Activated naive CD4-positive, alpha-beta T cell (primary cell): ENCODE measurements at places on chromosomes 6 and 20.

- DNase-seq: no peak
These were observed 249.6 kb downstream of the TSHZ2 start for GRCh38 chr20:53221731-53222130.

GRCh38 chr6:16800341-16800740 lies 39.1 kb upstream of the ATXN1 start:
- DNase-seq: no peak

- DNase-seq: no peak
These were observed 165.6 kb downstream of the BTBD3 start for GRCh38 chr20:12083269-12083668.

GRCh38 chr20:37901654-37902503 lies 1.0 kb upstream of the VSTM2L start:
- no peak for DNase-seq

DNA sequence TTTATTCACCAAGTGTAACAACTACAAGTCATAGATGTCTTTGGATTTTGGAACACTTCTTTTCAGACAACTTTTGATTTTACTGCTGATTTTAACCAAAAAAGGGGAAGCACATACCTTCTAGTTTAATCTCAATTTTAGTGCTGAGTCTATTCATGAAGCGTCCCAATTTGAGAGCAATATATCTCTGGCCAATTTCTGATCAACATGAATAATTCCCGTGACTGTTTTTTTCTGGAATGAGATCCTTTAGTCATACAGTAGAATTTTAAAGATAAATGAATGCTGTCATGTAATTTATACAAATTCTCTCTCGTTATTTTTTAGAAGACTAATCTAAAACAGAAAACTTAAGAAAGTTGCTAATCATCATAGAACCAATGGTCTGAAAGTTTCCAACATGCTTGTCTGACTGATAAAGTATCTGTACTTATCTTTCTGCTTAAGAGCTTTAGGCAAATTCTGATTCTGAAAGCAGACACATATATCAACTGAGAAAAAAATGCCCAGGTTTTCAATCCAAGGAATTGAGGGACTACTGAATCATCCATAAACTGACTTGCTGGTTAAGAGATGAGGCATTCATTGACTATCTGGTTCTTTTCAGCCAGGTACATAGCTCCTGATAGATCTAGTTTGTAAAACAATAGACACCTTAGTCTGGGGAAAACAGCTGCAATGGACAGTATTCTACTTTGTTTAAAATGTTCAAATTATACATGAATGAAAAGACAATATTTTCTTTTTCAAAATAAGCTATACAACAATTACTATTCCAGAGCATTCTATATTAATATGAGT lies 657.5 kb downstream of the RFPL4B start:
- no peak for DNase-seq

DNA sequence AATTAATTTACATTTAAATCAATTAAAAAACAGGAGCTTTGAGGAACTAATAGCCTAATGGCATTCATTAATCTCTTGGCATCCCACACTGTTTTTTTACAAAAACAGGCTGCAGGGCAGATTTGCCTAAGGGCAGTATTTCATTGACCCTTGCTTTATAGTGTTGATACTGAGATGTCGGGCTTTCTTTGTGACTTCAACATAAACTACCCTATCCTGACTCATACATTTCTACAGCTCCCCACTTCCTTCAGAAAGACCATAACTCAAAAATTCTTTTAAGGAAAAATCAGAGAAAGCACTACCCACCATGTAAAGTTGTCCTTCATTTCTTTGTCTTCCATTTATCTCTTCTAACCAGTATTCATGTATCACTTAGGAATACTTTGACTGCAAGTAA lies 92.2 kb upstream of the NT5E start:
- DNase-seq: no peak

DNA sequence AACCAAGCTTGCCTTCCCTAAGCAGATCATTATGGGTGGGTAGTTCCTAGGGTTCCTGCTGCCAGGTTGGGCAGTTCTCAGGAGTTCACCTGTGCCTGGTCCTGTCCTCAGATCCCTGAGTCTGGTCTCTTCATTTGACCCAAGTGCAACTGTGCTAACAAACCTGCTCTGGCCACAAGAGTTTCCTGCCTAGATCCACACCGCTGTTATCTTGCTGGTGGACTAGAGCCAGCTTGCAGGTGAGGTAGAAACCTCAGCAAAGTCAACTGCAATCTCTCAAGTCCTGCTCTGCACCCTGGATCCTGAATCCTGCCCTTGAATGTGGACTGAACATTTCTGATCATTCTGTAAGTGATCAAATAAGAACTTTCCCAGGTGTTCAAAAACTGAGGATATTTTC lies 191.8 kb upstream of the LRFN2 start:
- DNase-seq: no peak

DNA sequence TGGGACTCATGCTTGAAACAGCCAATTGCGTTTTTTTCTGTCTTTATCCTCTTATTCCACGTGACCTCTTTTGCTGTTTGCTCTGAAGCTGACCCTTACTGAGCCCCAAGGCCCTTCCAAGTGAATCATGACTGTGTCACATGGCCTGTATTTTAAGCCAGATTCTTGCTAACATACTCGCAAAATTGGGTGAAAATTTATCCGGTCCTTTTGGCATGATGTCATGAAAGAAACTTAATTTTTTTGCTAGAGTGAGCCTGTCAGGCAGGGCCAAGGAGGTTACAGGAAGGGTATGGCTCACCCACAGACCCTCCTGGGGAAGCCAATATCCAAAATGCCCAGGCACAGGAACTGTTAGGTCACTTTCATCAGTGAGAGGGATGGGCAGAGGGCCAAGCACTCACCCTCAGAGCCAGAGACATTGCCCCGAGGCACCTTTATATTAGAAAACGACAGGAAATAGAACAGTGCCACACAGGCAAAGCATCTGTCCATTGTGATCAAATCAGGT lies 296.7 kb downstream of the CDH26 start:
- no peak for DNase-seq

DNA sequence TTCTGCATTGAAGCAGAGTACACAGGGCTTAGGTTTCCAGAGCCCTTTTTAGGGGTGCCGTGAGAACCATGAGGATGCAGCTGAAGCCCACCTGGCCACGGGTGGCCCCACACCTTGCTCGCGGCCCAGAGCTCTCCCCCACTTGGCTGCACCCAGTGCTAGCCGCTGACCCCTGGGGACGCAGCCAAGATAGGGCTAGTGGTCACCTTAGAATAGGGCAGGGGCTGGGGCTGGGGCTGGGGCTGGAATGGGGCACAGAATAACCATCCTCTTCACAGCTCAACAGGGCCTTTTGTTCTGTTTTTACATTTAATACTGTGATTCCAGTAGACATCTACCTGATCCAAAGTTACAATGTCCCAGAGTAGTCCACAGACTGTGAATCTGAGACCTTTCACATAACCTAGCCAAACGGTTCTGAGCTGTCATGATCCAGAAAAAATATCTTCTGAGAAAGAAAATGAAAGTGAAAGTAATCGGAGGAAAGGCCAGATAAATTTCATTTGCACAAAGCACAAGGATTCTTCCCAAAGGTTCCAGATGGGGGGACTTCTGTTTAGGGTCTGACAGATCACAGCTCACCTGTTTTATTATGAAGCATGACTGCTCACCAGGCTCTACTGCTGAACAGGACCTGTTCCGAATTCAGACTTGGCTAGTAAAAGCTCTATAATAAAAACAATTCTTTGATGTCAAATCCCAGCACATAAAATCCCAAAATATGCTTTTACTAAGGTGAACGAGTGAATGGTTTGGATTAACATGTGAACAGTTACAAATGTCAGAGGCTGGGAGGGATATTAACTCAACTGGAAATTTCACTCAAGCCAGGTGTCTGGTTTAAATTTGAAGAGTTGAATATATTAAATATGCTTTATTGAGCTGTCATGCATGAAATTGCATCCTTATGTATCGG lies 401.9 kb downstream of the THBS2 start:
- no peak for DNase-seq

DNA sequence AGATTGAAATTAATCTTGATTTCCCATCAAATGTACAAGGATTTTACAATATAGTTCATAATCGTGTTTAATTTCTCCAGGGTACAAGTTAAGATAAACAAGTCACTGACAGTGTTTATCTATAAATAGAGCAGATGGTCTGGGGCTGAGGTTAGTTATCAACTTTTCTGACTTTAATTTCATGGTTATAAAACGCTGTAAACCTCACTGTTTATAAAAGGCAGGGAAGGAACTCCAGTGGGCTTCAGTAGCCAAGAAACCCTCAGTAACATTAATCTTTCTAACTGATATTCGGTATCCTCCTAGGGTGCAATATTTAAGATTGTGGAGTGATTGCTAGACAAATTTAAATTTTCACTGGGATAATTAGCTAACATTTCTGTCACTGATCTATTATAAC lies 68.6 kb downstream of the GFRAL start:
- DNase-seq: no peak

- DNase-seq: no peak
These were observed 32.7 kb upstream of the MAP7 start for GRCh38 chr6:136582711-136583471.

DNA sequence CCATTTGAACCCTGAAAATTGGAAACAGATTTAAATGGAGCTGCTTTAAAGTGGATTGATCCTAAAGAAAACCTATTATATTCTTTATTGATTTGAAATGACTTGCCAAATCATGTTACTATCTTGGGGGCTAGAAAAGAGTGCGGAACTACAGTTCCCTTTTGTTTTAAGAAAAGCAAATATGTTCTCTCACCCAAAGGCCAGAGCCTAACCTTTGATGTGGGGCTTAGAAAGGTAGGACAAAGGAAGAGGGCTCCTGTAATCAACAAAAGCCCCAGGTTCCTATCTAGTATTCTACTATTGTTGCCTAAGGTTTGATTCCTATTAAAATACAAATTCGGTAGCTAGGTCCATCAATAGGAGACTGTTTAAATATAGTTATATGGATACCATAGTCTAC lies 100.8 kb upstream of the BEND6 start:
- no peak for DNase-seq

DNA sequence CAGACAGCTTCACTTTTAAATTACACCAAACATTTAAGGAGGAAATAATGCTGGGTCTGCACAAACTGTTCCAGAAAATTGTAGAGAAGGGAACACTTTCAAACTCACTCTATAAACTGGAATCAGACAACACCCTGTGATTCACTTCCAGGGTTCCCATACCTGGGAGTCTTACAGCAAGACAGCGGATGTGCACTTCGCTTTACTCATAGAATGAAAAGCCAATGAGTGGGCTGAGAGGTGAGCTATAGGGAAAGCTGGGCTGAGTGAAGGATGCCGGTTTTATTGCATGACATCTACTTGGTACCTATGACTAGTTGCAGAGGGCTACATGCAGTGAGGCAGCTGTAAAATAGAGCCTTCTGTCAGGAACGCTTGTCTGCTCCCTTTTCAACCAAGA lies 152.1 kb downstream of the FNDC1 start:
- no peak for DNase-seq

DNA sequence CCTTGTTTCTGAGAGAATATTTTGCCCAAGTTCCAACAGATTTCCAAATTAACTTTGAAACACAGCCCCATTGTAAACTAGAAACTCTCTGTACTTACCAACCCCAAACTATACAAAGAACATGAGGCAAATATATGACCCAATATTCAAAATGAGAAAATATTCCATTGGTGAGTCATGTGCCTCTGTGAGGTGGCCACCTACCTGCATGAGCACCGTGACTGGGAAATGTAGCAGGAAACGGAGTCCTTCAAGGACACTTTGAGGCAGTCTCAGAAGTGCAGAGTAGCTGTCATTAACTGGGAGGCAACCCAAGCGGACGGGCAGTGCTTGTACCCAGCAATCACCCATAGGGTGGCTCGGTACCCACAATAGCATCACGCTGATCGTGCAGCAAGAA lies 335.5 kb upstream of the NOX3 start:
- DNase-seq: no peak

- no peak for DNase-seq
These were observed 209.0 kb downstream of the SIM1 start for GRCh38 chr6:100255701-100256100.

DNA sequence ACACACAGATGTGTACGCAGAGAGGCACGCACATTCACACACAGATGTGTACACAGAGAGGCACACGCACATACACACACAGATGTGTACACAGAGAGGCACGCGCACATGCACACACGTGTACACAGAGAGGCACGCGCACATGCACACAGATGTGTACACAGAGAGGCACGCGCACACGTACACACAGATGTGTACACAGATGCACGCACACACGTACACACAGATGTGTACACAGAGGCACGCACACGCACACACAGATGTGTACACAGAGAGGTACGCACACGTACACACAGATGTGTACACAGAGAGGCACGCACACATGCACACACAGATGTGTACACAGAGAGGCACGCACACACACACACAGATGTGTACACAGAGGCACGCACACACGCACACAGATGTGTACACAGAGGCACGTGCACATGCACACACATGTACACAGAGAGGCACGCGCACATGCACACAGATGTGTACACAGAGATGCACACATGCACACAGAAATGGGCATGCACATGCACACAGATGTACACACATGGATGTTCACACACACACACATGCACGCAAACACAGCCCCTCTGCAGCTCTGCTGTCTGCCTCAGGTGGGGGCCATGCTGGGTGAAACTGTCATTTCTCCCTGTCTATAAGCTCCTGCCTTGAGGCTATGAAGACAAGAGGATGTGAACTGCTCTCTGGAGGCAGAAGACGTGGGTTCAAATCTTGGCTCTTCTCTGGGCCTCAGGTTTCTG lies 14.3 kb upstream of the MYT1 start:
- DNase-seq: no peak

DNA sequence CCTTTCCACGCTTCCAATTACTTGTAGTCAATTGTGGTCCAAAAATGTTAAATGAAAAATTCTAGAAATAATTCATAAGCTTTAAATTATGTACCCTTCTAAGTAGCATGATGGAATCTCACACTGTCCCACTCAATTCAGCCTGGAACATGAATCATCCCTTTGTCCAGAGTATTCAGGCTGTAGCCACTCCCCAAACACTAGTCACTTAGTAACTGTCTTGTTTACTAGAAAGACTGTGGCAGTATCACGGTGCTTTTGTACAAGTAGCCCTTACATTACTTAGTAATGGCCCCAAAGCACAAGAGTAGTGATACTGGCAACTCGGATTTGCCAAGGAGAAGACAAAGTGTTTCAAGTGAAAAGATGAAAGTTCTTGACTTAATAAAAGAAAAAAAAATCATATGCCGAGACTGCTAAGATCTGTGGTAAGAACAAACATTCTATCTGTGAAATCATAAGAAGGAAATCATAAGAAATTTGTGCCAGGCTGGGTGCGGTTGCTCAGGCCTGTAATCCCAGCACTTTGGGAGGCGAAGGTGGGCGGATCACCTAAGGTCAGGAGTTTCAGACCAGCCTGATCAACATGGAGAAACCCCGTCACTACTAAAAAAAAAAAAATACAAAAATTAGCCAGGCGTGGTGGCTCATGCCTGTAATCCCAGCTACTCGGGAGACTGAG lies 168.5 kb upstream of the SIM1 start:
- DNase-seq: no peak

- no peak for DNase-seq
These were observed 135.1 kb upstream of the B3GAT2 start for GRCh38 chr6:71091956-71092355.
